ENCODE measurements at places on chromosomes 12 and 14. TPM values are rescaled to one million over a fixed set of nuclear protein-coding genes. Genes with fewer than 3 reads are reported as not detected.
A peak's percentile ranks its signal among the peaks of the same experiment; 100 is the strongest.

The SRRM4 gene
- 0.20 TPM for total RNA-seq

The GSC gene
- 0.21 TPM for total RNA-seq

The OR4L1 gene
- total RNA-seq = not detected

The ARHGAP9 gene
- total RNA-seq = 14.7 TPM

The RNF212B gene
- total RNA-seq = not detected

The GYS2 gene
- not detected for total RNA-seq

The DAO gene
- not detected for total RNA-seq

The EAPP gene
- total RNA-seq = 92.6 TPM

DNA sequence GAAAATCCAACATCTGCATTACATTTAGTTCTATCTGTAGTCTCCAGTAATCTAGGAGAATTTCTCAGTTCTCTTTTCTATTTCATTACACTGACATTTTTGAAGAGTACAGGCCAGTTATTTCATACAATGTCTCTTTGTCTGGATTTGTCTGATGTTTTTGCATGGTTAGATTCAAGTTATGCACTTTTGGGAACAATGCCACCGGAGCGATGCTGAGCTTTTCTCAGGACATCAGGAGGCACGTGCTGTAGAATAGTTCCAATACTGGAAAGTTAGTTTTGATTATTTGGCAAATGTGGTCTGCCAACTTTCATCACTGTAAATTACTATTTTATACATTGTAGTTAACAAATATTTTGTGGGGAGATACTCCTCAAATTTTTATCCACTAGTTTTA, 43.1 kb downstream of the ALDH1L2 start:
- H3K36me3 ChIP-seq = peaks cover 9% of the 10 kb centered on the region
- no peak overlapping the region for H3K4me3 ChIP-seq
- no peak overlapping the region for H3K27ac ChIP-seq
- no peak for DNase-seq
- H3K4me1 ChIP-seq = no peaks in the 10 kb centered on the region
- H3K27me3 ChIP-seq = no peaks in the 10 kb centered on the region

DNA sequence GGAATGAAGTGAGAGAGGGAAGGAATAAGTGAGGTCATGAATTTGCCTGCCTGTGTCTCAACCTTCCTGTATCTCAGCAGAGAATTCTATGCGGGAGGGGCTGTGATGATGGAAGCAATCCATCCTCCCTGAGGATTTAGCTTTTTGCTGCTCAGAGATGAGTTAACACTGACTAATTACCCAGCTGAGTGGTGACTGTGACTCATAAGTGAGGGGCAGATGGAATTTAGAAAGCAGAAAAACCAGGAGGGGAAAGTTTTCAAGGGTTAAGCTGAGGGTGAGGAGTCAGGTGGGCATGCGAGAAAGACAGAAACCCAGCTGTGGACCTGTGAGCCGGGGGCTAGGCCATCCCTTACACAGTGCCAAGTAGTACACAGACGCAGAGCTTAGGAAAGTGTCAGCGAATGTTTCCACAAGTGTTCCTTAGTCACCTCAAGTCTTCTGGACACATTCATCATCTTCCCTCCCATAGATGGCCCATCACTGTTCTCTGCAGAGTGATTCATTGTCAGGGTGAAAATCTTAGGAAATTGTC, 277.9 kb downstream of the IPO8 start:
- H3K4me1 ChIP-seq = peaks cover 2% of the 10 kb centered on the region
- no peaks in the 10 kb centered on the region for H3K36me3 ChIP-seq
- no peak for DNase-seq
- H3K4me3 ChIP-seq = no peak overlapping the region
- no peaks in the 10 kb centered on the region for H3K27me3 ChIP-seq
- H3K27ac ChIP-seq = no peak overlapping the region

GRCh38 chr14:92524602-92525185, 11.1 kb downstream of the RIN3 start:
- H3K27me3 ChIP-seq = no peaks in the 10 kb centered on the region
- H3K27ac ChIP-seq = no peak overlapping the region
- peaks cover 16% of the 10 kb centered on the region for H3K4me1 ChIP-seq
- DNase-seq = no peak

DNA sequence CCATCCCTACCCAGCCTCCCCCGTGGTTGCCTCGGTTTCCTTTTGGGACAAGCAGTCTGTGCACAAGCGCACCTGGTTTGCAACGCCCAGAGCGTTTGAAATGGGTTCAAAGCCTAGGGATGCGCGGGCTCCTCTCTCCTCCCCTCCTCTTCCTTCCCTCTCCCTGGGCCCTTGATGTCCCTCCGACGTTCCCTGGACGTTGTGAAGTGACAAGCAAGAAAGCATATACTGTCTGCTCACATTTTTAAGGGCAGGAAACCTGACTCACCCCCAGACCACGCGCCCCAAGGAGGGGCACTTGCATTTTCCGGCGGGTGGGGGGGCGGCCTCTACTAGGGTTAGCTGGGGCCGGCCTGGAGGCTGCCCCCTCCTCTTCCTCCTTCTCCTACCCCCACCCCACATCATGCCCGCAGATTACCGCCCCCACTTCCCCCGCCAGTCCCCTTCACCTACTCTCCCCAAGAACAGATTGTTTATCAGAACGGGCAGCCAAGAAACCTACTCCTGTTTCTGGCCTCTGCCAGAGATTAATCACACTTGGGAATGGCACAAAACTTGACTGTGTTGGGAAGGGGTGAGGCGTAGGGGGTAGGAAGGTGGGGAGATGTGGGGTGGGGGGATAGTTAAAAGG, 9.5 kb upstream of the IRF2BPL start:
- DNase-seq = peak; percentile 46
- no peaks in the 10 kb centered on the region for H3K27me3 ChIP-seq
- peak overlapping the region; percentile 98 for H3K27ac ChIP-seq
- peaks cover 42% of the 10 kb centered on the region for H3K4me1 ChIP-seq

GRCh38 chr12:47164724-47165439, 85.1 kb upstream of the AMIGO2 start:
- no peaks in the 10 kb centered on the region for H3K36me3 ChIP-seq
- H3K27me3 ChIP-seq = no peaks in the 10 kb centered on the region
- H3K27ac ChIP-seq = no peak overlapping the region

DNA sequence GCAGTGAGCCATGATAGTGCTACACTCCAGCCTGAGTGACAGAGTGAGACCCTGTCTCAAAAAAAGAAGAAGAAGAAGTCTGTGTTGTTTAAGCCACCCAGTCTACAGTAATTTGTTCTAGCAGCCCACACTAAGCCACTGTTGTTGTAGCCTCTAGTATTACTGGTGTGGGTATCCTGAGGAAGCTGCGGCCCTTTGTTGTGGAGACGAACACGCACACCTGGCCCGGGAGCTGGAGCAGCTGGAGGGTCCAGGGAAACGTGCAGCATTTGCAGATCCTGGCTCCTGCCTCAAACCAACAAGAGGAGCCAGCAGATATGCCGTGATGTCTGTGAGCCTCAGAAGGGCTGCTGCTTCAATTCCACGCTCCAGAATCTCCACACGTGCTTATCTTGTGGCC, 65.3 kb downstream of the MAP1LC3B2 start:
- H3K27ac ChIP-seq = no peak overlapping the region
- no peaks in the 10 kb centered on the region for H3K36me3 ChIP-seq
- no peaks in the 10 kb centered on the region for H3K27me3 ChIP-seq
- peaks cover 3% of the 10 kb centered on the region for H3K4me1 ChIP-seq
- no peak for DNase-seq
- no peak overlapping the region for H3K4me3 ChIP-seq

DNA sequence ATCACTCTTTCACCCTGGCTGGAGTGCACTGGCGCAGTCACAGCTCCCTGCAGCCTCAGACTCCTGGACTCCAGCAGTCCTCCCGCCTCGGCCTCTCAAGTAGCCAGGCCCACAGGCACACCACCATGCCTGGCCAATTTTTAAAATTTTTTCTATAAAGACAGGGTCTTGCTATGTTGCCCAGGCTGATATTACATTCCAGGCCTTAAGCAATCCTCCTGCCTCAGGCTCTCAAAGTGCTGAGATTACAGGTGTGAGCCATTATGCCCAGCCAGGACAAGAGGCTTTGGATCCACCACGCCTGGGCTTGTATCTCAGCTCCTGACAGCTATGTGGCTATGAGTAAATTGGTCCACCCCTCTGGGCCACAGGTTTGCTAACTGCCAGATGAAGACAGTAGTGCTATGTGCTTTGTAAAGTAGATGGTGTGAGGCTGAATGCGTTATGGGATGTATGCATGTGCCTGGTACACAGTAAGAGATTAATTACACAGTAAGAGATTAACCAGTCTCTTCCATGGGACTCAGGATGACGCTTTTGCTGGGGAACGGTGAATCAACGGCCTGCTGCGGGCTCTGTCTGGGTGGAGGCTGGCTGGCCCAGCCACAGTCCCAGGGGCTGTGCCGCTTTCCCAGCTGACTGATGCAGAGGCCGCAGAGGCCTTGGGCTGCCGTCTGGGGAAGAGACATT, 53.3 kb upstream of the NCOR2 start:
- H3K27me3 ChIP-seq = no peaks in the 10 kb centered on the region
- no peaks in the 10 kb centered on the region for H3K36me3 ChIP-seq
- no peak overlapping the region for H3K27ac ChIP-seq
- H3K4me1 ChIP-seq = peaks cover 9% of the 10 kb centered on the region
- no peak for DNase-seq

- no peak overlapping the region for H3K4me3 ChIP-seq
- H3K36me3 ChIP-seq = no peaks in the 10 kb centered on the region
- DNase-seq = peak; percentile 78
- H3K4me1 ChIP-seq = peaks cover 5% of the 10 kb centered on the region
- H3K27ac ChIP-seq = no peak overlapping the region
Observed at GRCh38 chr12:115215544-115215943, 531.6 kb upstream of the TBX3 start.

DNA sequence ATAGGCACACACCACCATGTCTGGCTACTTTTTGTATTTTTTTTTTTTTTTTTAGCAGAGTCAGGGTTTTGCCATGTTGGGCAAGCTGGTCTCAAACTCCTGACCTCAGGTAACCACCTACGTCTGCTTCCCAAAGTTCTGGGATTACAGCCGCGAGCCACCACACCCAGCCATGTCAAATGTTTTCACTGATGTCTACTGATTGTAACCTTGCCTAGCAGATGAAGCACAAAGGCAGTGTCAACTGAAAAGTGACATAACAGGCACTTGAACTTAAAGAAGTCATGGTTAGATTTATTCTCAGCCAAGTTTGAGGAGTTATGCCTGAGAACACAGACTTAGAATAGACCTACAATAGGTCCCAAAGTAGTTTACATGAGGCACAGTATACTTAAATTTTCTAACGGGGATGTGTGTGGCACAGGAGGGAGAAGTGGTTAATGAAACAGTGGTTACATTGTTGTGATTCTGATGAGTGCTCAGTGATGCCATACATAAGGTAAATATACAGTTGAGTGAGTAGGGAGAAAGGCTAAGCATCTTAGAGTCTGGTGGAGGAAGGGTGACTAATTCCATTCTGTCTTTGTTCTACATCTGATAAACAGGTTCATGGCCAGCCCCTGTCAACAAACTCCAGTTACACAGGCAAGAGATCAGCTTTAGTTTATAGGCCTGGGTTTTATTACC, 12.6 kb upstream of the RNASE4 start:
- H3K36me3 ChIP-seq = no peaks in the 10 kb centered on the region
- H3K4me1 ChIP-seq = peaks cover 4% of the 10 kb centered on the region
- H3K4me3 ChIP-seq = no peak overlapping the region

DNA sequence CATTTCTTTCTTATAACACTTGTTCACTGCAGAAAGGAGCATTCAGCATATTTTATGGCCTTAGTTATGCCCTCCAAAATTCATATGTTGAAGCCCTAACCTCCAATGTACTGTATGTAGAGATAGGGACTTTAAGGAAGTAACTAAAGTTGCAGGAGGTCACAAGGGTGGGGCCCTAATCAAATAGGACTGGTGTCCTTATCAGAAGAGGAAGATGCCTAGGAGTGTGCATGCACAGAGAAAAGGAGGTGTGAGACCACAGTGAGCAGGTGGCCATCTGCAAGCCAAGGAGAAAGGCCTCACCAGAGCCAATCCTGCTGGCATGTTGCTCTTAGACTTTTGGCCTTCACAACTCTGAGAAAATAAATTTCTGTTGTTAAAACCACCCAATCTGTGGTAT, 12.9 kb upstream of the E2F7 start:
- no peak overlapping the region for H3K4me3 ChIP-seq
- H3K27me3 ChIP-seq = no peaks in the 10 kb centered on the region
- H3K36me3 ChIP-seq = no peaks in the 10 kb centered on the region
- H3K4me1 ChIP-seq = no peaks in the 10 kb centered on the region

- H3K27me3 ChIP-seq = no peaks in the 10 kb centered on the region
- no peaks in the 10 kb centered on the region for H3K36me3 ChIP-seq
- no peak overlapping the region for H3K4me3 ChIP-seq
- DNase-seq = no peak
Observed at GRCh38 chr12:97321621-97322020, 141.0 kb upstream of the RMST start.

DNA sequence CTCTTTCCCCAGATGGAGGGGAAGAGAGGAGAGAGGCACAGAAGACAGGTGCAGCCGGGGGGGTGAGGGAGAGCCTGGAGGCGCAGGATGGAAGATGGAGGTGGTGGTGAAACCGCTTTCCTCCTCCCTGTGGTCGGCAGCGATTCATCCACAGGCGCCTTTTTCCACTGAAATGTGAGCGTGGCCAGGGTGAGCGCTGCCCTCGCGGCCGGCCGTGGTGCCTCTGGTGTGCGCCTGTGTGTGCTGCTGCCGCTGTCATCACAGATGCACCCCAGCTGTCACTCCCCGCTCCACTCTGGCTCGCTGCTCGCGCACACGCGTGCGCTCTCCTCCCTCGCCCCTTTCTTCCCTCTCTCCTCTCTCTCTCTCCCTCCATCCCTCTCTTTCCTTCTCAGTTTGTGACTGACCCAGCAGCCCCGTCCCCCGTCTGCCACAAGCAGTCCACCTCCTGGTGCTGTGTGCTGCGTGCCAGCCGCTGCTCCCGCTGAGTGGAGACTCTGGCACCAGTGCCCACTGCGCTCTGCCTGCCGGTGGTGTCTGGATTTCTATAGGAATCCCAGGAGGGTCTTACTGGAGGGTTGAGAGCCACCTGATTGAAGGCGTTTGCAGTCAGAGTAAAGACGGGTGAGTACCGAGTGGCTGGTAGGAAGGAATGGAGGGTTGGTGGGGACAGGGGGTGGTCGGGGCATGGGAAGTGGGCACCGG, at the start of gene LRTM2:
LRTM2 (plus strand) TSS at position 375 of the 705 bp plus-strand sequence. CDS start 7,584 bp downstream, outside the sequence.
- H3K27ac ChIP-seq = no peak within 1 kb of the TSS
- DNase-seq = peak; percentile 41
- no peaks in the 10 kb centered on the region for H3K36me3 ChIP-seq
- peaks cover 15% of the 10 kb centered on the region for H3K27me3 ChIP-seq
- no peaks in the 10 kb centered on the region for H3K4me1 ChIP-seq

- H3K4me3 ChIP-seq = no peak overlapping the region
- H3K36me3 ChIP-seq = no peaks in the 10 kb centered on the region
- H3K27me3 ChIP-seq = no peaks in the 10 kb centered on the region
- no peak overlapping the region for H3K27ac ChIP-seq
- no peaks in the 10 kb centered on the region for H3K4me1 ChIP-seq
- no peak for DNase-seq
Observed at GRCh38 chr14:104614126-104614812, 9.7 kb upstream of the TMEM179 start.

DNA sequence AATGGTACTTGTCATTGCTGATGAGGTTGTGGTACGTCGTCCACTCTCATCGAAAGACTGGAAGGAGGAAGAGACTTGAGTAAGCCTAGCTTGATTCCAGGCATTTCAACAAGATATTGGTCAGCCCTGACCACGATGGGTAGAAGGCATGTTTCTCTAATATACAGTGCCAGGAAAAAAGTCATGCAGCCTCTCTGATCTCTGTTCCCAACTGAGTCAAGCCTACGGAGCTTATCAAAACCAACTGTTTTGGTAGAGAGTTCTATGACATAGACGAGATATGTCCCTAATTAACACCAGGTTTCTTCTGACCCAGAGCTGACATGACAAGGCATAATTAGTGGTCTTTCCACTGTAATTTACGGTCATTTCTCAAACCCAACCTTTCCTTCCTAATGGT, 58.5 kb downstream of the NIN start:
- H3K27me3 ChIP-seq = no peaks in the 10 kb centered on the region
- H3K4me1 ChIP-seq = no peaks in the 10 kb centered on the region
- DNase-seq = no peak
- no peak overlapping the region for H3K27ac ChIP-seq
- H3K4me3 ChIP-seq = no peak overlapping the region
- H3K36me3 ChIP-seq = peaks cover 31% of the 10 kb centered on the region

Measured in lung (tissue), 17 donors.